ENCODE measurements at places on chromosomes 12 and 14. TPM values are rescaled to one million over a fixed set of nuclear protein-coding genes. Genes with fewer than 3 reads are reported as not detected.

DNA sequence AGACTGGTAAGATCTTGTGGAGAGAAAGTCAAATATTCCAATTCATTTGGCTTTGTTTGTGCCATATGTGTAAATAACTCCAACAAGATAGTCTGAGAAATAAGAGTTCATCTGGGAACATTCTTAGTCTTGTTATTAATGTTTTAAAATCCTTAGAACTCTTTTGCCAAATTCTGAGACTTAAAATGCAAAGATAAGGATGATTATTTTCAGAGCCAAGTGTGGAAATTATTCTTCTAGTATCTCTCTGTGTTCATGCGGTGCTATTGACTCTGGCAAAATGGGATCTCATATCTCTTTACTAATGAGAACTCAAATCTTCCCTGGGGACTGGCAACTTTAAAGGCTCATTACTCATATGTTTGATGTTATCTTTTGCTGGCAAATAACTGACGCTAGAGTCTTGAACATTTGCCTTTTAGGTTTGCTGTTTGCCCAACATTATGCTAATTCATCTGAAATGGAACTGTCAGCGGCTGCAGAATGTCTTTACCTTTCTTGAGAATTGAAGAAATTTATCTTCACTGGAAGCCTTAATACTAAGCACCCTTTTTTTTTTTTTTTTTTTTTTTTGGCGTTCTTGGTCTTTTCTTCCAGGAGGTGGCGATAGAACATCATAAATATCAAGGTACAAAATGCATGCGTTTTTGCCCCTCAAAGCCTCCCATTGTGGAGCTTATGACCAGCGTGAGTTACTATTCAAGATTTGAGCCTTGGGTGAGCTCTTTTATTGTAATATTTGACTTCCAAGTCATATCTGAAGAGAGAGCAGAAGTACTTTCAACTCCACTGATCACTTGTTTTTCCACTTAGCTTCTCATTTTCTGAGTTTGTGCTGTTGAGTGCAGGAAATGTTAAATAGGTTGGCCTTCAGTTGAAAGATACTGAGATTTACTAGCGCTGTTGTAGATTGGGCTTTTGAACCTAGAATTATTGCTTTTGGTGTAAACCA lies 86.5 kb downstream of the CAND1 start:
- DNase-seq, result peak; percentile 77

DNA sequence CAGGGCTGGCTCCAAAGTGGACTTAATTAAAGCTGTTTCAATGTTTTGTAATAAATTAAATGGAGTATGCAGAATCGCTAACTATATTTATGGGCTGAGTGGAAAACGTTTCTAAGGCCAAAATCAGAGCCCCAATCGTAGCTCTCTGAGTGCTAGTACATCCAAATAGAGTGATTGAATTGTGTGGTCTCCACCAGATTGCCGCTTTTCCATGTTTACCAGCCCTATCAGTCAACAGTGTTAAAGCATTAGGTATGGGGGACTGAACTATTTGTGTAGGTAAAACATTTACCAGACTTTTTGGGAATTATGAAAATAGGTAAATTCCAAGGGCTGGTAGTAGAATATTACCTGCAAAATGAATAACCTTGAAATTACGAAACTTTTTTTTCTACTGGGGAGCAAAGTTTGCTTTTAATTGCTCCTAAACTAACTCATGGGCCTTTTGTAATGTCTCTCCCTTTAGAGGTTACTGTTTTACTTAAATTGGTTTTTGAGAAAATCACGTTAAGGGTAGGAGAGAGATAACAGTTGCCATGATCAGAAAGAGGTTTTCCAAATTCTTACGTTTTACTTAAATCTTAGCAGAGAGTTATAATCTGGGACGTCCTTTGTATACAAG lies 28.0 kb upstream of the METAP2 start:
- no peak for DNase-seq

DNA sequence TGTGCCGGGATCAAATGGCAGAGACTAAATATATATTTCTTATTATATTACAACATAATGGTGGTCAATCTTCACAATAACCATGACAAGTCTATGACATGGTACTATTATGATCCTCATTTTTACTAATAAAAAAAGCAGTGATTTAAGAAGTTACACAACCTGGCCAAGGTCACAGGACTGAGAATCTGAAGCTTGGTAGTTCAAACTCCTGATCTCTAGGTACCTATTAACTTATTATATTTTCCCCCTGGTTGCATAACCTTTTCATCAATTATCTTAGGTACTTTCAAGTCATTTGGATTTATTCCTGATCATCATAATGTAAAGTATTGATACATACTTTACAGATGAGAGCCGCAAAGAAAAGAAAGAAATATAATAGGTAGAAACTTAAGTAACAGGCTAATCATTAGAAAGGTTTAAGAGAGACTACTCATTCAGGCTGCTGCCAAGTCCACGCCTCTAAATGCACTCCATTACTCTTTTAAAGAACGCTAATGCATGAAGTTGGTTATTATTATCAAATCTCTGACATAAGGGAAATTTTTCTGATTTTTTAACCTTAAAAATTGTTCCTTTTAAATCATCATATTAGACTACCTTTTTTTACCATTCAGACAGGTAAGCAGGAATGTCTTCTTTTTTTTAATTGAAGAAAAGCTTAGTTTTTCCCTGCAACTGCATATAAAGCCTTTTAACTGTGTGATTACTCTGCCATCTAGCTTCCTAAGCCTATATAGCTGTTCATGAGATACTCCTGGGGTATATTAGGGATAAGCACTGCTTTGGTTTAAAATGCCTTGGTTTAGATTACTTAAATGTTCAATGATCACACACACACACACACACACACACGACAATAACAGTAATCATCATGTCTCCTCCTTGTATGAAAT lies 35.6 kb downstream of the RPS29 start:
- peak; percentile 37 for DNase-seq

GRCh38 chr12:24039113-24039525 lies 89.6 kb upstream of the SOX5 start:
- DNase-seq, result peak; percentile 15

GRCh38 chr14:94935706-94936300 lies 165.9 kb upstream of the GSC start:
- DNase-seq, result no peak

DNA sequence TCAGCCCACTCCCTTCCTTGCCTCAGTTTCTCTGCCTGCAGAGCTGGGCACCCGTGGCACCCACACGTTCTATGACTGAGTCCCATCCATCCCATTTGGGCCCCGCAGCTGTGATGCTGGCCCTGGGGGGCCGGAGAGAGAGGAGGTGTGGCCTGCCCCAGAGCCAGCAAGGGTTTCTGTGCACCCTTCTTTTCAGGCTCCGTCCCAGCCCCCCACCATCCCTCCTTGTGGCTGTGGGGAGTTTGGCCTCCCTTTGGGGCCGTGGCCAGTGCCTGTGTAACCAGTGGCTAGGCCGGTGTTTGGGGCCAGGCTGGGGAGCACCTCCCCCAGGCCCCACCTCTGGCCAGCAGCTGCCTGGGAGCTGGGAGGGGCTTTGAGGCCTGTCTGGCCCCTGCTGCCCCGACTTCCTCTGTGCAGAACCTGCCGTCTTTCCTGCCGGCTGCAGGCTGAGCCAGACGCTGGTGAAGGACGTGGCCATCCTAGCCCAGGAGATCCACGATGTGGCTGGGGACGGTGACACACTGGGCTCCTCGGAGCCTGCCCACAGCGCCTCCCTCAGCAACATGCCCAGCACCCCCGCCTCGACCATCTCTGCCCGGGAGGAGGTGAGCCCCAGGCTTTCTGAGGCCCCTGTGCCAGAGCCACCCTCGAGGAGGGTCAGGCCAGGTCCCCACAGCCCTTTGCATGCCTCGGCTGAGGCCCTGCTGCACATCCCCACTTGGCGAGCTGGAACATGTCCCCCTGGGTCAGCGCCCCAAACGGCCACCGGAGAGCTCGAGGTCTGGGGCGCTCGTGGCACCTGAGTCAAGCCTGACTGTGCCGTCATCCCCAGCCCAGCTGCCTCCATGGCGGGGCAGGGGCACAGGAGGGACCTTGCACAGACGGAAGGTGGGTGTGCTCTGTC lies 27.7 kb downstream of the CEP170B start:
- no peak for DNase-seq

- no peak for DNase-seq
These were observed 7.6 kb upstream of the ITGA5 start for GRCh38 chr12:54426690-54427089.

GRCh38 chr12:106690569-106691305 lies 83.7 kb upstream of the RIC8B start:
- no peak for DNase-seq

- DNase-seq, result no peak
These were observed 2.2 kb downstream of the ZFP36L1 start for GRCh38 chr14:68790644-68791077.

- DNase-seq, result no peak
These were observed 22.7 kb upstream of the GPRC5A start for GRCh38 chr12:12868477-12869235.

DAO gene
- not detected for total RNA-seq

ANKRD33 gene
- not detected for total RNA-seq

OR4K5 gene
- total RNA-seq, result not detected

ARHGEF25 gene
- total RNA-seq, result 14.6 TPM

KCNK13 gene
- total RNA-seq, result not detected

TAS2R9 gene
- total RNA-seq, result not detected

CLEC4D gene
- total RNA-seq, result not detected
